Activated CD4-positive, alpha-beta memory T cell treated with anti-CD3 and anti-CD28 coated beads for 36 hours (primary cell): ENCODE measurements at places on chromosomes 7 and 10. TPM values are rescaled to one million over a fixed set of nuclear protein-coding genes. Genes with fewer than 3 reads are reported as not detected.

The BTAF1 gene
- total RNA-seq: 50.7 TPM

The CSGALNACT2 gene
- total RNA-seq: 32.3 TPM

The TAS2R4 gene
- 0.56 TPM for total RNA-seq

The LIPM gene
- not detected for total RNA-seq

The ANKRD30A gene
- total RNA-seq: not detected
